ENCODE measurements at places on chromosomes 7 and 10.

- DNase-seq, result no peak
These were observed 208.1 kb upstream of the TCF7L2 start for GRCh38 chr10:112741830-112742402.

- DNase-seq, result no peak
These were observed 583.5 kb upstream of the SEMA3D start for GRCh38 chr7:85770332-85770731.

GRCh38 chr7:87627634-87627994, 584 bp upstream of the RUNDC3B start:
- no peak for DNase-seq

GRCh38 chr7:55469271-55469681, 103.0 kb downstream of the VOPP1 start:
- no peak for DNase-seq

DNA sequence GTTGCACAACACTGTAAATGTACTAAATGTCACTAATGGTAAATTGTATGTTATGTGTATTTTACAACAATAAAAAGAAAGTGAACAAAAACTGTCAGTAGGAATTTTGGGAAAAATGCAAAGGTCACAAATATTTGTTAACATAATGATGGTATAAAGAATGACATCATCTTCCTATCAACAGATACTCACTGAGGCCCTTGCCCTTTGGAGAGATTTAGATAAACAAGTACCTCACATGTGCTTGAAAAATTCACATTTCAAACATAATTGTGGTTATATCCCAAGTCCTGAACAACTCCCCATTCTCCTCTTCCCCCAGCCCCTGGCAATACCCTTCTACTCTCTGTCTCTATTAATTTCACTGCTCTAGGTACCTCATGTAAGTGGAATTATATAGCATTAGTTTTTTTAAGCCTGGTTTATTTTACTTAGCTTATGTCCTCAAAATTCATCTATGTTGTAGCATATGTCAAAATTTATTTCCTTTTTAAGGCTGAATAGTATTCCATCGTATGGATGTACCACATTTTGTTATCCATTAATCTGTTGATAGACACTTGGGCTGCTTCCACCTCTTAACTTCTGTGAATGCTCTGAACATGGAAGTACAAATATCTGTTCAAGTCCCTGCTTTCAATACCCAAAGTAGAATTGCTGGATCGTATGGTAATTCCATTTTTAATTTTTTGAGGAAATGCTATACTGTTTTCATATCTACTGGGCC, 90.5 kb downstream of the WIPF3 start:
- DNase-seq, result no peak

DNA sequence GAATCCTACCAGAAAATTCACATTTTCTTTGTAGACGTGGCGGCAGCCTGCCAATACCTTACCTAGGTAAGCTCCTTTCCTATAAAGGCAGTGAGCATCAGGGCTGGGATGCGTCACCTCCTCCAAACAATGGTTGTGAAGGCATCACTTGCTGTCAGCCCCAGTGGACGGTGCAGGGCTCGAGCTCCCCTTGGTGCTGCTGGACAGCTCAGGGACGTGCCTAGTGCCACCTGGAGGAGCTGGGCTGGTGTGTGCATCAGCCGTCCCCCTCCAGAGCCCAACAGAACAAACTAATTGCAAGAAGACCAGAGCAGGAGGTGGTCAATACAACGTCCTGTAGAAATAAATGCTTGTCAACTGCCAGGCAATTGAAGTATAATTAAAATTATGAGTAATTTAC, 517.5 kb upstream of the FOXK1 start:
- no peak for DNase-seq

DNA sequence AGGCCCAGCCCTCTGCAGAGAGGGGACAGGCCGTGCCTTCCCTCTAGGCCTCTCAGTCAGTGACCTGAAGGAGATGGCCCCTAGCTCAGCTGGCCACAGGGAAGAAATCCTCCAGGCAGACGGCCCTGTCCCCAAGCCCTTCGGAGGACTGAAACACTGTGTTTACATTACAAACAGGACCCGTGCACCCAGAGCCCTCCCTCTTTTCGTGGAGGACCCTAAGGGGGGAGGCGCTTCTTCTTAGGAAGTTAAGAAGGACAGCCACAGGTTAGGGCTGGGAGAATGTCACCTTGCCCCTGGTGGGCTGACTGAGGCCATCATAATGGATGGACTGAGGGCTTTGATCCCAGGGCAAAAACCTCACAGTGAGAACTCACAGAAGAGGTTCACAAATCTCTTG, 154.9 kb downstream of the SLIT1 start:
- no peak for DNase-seq

- DNase-seq, result no peak
These were observed 1268.6 kb downstream of the TYW1 start for GRCh38 chr7:68265258-68265657.

DNA sequence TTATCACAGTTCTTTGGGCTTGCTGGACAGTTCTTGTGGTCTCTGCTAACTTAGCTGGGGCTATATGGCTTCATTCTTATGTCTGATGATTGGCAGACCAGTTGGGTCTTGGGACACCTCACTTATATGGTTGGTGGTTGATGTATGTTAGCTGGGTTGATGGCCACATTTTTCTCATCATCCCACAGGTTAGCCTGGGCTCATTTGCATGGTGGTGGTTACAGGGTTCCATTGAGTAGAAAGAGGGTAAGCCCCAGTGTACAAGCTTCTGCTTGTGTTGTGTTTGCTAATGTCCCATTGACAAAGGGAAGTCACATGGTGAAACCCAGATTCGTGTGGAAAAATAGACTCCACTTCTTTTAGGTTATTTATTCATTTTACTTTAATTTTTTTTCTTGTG, 40.6 kb downstream of the TMEM60 start:
- DNase-seq, result no peak

DNA sequence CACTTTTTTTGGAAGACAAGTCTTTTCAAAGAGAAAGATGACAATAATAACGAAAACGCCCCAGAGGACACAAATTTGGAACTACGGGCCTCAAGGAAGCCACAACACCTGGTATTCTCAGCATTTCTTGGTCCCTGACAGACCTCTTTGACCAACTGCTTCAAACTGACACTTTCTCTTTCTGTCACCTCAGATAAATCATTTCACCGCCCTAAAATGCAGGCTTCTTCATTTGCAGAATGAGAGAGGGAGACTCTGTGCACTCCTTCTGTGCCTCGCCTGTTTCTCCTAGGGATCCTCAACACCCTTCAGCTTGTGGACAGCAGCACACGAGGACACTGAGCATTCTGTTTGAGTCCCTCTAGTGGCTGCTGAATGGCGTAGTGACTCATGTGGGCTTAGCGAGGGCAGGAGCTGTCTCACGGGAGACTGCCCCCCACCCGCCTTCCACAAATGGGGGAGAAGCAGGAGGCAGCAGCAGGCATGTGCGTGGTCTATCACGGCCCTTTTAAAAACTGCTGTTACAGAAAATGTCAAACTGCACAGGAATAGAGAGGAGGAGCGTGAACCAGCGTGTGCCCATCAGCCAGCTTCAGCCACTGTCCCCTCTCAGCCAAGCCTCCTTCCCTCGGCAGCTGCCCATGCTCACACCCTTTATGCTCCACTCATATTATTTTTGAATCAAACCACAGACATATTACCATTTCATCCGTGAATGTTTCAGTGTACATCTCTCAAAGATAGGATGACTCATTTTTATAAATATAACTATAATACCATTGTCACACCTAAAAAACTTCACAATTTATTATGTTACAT, 41.4 kb downstream of the GSDME start:
- DNase-seq, result no peak

- no peak for DNase-seq
These were observed 28.9 kb downstream of the GUSB start for GRCh38 chr7:65953001-65953720.

GRCh38 chr7:44639671-44640321, 33.4 kb downstream of the OGDH start:
- DNase-seq, result no peak

DNA sequence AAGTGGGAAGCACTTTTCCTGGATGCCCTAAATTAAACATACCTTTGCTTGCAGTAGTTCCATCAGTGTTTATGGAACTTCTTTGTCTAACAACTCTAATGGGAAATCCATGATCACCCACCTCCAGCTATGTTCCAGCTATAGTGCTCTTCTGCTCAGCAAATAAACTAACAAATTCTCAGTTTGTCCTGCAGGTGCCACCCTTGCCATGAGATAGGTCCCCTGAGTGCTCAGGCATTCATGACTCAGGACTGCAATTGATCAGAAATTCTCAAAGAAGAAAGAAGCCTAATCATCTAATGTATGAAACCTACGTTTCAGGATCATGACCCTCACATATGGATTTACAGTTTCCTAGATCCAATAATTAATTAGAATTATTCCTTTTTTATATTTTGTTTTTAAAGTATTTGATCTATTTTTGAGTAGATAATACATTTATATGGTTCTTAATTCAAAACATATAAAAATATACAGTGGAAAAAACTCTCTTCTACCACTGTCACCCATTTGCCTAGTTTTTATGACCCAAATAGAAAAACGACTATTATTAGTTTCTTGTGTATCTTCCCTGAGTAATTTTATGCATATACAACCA, 48.7 kb upstream of the DYNC1I1 start:
- DNase-seq, result no peak

DNA sequence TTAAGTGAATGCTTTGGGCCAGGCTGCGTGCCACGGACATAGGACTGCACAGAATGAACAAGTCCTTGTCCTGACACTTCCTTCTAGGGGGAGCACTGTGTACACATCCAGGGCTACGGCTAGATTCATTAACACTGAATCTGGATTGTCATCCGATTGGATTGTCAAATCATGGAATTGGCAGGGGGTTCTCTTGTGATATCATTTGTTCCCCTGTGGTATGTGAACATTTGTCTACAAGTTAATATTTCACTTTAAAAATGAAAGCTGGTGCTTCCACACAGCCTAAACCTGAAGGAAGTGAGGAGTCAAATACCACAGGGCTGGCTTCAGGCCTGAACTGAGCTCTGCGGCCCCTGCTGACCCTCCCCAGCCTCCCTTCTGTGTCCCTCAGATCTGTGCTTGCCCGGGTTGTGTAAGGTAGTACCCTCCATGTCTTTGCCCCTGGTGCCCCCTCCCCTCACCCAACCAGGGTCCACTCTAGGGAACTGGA, 75.6 kb downstream of the SNX10 start:
- no peak for DNase-seq

- no peak for DNase-seq
These were observed 337.3 kb downstream of the WDR37 start for GRCh38 chr10:1393481-1393880.

- no peak for DNase-seq
These were observed 76.0 kb upstream of the SEMA3D start for GRCh38 chr7:85262891-85263290.

GRCh38 chr7:116902867-116903266, 40.5 kb downstream of the CAPZA2 start:
- DNase-seq, result no peak

DNA sequence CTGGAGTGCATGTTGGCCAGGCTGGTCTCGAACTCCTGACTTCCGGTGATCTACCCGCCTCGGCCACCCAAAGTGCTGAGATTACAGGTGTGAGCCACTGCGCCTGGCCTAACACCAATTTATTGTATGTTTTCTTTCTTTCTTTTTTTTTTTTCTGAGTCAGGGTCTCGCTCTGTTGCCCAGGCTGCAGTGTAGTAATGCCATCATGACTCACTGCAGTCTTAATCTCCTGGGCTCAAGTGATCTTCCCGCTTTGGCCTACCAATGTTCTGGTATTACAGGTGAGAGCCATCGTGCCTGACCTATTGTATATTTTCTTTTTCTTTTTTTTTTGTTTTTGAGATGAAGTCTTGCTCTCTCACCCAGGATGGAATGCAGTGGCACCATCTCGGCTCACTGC, 33.8 kb upstream of the UBE2H start:
- DNase-seq, result no peak

DNA sequence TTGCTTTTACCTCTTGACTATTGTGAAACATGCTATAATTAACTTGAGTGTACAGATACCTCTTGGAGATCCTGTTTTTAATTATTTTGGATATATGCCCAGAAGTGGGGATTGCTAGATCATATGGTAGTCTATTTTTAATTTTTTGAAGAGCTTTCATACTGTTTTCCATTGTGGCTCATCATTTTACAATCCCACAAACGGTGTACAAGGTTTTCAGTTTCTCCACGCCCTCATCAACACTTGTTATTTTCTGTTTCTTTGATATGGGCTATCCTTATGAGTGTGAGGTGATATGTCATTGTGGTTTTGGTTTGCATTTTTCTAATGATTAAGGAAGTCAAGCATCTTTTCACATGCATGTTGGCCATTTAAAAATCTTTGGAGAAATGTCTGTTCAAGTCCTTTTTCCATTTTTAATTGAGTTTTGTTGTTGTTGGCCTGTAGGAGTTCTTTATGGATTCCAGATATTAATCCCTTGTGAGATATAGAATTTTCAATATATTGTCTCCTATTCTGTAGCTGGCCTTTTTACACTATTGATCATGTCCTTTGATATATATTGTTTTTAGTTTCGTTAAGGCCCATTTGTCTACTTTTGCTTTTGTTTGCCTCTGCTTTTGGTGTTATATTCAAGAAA, 7.5 kb downstream of the AGK start:
- no peak for DNase-seq

DNA sequence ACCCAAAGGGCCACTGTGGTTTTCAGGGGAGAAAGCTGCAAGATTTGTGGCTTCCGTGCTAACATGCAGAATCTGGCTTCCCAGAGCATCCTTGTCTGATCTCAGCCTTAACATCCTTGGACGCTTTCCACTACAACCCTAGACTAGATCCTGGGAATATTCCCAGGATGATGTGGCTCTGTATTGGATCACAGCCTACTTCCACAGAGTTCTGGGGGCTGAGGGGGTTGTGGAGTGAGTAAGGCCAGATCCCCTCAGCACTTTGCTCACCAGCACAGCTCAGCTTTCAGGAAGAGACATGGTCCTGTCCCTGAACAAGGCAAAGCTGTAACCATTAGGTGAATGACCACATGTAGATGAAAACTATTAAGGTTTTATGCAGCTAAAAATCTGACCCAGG, 241.3 kb upstream of the MYO3A start:
- no peak for DNase-seq
